Tongue (tissue), 3 donors: ENCODE measurements at places on chromosomes 13 and 19. TPM values are rescaled to one million over a fixed set of nuclear protein-coding genes. Genes with fewer than 3 reads are reported as not detected.

DNA sequence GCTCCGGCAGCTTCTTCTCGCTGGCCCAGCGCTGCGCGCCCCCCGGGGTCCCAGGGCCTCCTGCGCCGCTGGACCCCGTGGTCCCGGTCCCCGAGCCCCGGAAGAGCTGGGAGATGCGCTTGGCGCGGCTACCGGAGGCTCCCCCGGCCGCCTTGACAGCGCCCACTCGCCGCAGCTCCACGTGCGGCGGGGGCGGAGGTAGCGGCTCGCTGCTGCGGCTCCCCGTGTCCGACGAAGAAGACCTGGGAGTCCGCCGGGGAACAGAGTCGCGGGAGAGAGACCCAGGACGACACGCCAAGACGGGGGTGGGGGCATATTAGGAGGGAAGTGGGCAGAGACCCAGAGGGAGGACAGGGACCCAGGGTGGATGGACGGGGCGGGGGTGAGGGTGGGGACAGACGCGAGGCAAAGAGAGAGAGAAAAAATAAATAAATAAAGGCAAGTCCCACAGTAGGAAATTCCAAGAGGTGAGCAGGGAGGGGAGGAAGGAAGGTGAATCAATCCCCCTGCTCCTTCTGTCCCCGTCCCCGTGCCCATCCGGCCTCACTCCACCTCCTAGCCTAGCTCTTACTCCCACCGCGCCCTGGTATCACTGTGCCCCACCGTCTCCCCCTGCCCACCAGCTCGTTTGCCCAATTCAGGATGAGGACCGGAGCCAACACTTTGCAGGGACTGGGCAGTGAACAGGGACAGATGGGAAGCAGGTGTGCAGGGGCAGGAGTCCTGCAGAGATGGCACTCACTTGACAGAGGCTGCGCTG is 826 bp downstream of the RASIP1 start:
- DNase-seq: peak; percentile 60

- peak; percentile 87 for DNase-seq
Measured at GRCh38 chr13:43905435-43906031, 25.8 kb downstream of the LACC1 start.

GRCh38 chr13:24741016-24741662 is 22.8 kb upstream of the RNF17 start:
- DNase-seq: peak; percentile 39

GRCh38 chr19:7902796-7903243 is 857 bp upstream of the MAP2K7 start:
- DNase-seq: no peak

DNA sequence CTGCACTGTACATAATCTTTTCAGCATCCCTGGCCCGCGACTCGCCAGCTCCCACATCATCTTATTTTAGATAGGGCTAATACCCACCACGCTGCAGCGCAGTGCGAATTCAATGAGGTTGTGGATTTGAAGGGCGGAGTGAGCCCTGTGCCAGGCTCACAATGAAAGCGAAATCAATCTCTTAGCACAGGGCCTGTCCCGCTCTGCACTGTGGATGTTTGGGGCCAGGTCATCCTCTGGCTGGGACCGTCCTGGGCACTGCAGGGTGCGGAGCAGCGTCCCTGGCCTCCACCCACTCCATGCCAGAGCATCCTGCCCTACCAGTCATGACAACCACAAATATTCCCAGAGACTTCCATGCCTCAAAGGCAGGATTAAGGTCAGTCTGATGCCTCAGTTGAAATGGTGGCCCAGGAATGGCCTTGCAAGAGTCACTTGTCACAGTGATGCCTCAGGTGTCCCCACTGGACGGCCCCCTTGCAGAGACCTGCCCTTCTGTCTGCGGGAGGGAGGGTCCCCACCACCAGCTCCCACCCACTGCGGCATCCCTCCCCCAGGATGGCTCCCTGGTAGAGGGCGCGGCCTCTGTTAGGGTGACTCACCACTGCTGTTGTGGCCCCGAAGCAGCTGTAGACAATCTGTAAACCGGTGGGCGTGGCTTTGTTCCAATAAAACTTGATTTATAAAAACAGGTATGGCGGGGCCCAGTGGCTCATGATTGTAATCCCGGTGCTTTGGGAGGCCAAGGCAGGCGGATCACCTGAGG is 5.6 kb downstream of the UHRF1 start:
- DNase-seq: no peak

- peak; percentile 51 for DNase-seq
Measured at GRCh38 chr19:10454267-10454666, 33.9 kb downstream of the PDE4A start.

DNA sequence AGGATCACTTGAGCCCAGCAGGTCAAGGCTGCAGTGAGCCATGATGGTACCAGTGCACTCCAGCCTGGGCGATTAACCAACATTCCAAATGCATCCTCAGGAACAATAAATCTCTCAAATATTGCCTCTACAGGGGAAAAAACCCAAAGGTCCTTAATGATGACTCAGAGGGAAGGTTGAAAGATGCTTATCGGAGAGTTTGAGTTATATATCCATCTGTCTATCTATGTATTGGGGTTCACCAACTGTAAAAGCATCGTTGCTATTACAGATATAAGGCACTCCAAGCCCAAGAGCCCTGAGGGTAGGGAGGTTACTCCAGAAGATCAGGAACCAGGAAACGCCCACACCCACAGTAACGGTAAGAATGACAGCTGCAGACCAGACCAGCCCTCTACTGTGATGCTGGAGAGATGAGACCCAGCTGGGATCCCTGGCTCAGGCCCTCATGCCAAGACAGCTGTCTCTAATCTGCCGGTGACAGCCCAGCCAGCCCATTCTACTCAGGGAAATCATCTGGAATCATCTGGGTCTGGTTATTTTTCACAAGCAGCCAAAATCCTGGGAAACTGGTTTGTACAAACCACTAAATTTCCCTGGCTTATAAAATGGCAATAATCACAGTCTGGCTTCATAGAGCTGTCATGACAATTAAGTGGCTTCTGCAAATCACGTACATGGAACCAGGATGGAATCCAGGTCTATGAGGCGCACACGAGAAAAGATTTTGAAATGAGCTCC is 23.8 kb downstream of the TEX101 start:
- DNase-seq: peak; percentile 93

DNA sequence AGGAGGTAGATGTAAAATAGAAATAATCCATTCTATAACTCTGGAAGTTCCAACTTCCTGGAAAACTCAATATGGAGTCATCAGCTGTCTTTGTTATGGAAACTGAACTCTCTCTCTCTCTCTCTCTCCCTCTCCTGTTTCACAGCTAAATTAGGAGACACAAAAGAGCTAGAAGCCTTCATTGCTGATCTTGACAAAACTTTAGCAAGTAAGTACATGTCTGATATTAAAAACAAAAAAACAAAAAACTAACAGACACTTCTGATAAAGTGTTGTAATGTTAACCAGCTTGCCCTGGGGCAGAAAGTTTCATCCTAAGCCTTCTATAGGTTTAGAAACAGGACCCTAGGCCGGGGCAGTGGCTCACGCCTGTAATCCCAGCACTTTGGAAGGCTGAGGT is 11.3 kb downstream of the RGCC start:
- no peak for DNase-seq

GRCh38 chr19:45790942-45791341 is 1.7 kb downstream of the DMWD start:
- DNase-seq: no peak

GRCh38 chr19:10115392-10116084 is 4.0 kb downstream of the P2RY11 start:
- no peak for DNase-seq

- no peak for DNase-seq
Measured at GRCh38 chr13:67416047-67416925, 186.2 kb upstream of the PCDH9 start.

DNA sequence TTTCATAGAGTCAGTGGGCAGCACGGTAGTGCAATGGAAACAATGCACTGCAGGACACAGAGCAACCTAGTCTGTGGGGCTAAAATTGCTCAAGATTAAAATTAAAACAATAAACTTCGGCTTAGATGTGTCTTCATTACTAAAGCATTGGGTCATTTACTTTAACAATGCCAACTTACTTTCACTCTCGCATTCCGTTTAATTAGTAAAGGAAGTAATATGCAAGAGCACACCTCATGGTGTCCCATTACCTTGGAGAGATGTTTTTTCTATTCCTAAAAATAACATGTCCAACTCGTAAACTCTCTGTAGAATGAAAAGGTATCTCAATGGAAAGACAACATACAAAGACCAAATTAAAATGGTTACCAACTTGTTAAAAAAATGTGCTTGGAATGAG is 738.4 kb downstream of the PCDH17 start:
- no peak for DNase-seq

- DNase-seq: no peak
Measured at GRCh38 chr13:41554626-41555386, 97.5 kb downstream of the RGCC start.

- DNase-seq: no peak
Measured at GRCh38 chr13:25729201-25729600, 322.6 kb downstream of the SHISA2 start.

DNA sequence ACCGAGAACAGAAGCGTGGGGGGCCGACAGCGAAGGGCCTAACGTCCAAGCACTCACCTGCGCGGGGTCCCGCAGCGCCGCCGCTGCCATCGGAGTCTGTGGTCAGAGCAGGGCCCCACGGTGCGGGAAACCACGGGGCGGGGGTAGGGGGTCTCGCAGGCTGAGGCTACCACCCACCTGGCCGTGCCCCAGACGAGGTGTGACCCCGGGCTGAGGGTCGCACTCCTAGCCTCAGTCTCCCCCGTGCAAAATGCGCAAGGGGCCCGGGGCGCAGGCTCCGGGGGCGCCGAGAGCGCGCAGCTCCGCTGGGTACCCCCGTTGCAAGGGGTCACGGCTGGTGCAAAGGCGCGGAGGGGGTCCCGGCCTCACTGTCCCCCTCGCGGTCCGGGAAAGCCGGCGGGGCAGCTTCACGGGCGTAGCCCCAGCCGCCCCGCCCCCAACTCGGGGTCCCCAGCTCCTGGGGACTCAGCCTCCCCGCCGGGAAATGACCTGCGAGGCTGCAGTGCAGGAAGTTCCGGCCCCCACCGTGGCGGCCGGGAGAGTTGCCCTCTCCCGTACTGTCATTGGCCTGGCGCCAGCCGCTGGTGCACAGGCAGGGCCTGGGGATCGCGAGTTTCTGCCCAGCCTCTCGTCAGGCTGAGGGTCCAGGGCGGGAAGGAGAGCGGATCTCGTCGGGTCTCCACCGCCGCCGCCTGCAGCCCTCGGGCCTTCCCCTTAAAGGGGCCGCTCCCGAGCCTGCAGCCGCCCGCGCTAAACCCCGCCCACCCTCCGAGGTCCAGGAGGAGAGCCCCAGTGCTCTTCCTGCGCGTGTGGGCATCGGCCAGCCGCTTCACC is at the start of gene ZNF792:
TSS of gene ZNF792 (minus strand) at position 657 of the 834 bp plus-strand sequence. CDS start at position 90, 567 bp downstream.
- DNase-seq: peak; percentile 71

DNA sequence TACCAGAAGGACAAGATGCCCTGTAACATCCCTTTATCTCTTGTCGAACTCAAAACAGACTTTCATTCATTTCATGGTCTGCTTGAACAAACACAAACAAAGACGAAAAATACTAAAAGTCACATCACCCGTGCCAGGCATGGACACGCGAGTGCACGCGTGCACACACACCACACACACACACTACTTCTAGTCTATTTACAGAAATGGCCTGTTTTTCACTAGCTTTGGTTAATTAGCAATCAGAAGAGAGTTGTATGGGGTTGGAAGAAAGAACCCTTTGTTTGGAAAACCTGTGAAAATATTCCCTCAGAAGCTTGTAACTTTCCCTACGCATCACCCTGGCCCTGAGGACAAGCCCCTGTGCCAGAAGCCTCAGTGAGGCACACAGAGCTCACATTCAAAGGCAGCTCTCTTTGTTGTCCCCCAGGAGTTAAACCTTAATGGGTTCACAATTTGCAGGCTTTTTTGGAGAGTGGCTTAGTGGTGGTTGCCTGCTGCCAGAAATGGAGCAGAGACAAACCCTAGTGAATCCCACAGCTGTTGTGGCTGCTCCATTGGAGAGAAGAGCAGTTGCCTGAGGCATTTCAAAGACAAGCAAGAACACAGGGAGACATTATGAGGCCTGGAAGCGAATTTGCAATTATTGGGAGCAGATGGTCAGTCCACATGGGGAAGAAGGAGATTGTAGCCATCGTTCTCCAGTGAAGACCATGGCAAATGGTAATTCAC is 55.9 kb downstream of the STARD13 start:
- peak; percentile 96 for DNase-seq

DNA sequence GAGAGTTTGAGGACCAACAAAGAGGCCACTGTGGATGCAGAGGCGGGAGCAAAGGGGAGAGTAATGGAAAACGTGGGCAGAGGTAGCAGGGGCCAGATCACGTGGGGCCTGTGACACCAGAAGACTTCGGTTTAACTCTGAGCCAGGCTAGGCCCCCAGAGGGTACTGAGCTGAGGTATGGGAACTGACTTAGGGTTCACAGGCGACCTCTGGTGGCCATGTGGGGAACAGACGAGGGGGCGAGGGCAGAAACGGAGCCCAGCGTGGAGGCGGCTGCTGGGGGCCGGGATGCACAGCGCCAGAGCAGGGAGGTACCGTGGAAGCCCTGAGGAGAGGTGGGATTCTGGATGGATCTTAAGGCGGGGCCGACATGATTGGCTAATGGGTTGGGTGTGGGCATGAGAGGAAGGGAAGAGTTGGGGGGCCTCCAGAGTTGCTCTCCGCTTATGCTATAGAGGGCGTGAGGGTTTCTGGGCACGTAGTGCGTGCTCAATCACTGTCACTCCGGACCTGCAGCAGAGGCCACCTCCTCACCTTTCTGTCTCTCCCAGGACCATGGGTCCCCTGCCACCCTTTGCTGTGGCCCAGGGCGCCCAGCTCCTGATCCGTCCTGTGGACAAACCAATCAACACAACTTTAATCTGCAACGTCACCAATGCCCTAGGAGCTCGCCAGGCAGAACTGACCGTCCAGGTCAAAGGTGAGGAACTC is 13.7 kb downstream of the PVR start:
- peak; percentile 75 for DNase-seq

DNA sequence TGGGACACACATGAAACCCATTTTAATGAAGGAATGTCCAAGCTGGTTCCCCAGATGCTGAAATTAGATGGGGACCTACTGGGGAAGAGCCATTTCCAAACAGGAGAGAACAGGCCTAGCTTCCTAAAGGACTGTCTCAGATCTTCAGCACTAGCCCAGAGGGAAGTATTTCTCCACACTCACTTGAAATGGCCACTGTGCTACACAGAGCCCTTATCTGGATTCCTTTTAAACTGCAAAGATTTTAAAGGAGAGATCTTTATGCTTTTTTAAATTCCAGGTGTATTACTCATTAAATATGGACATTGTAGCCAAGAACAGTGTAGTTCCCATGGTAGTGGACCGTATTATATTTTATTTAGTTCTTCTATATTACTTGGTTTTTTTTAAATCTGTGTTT is 255.3 kb downstream of the SHISA2 start:
- DNase-seq: no peak

GRCh38 chr19:54448040-54448773 is 792 bp upstream of the LENG8 start:
- DNase-seq: peak; percentile 72

GRCh38 chr19:34298891-34299520 is 44.7 kb downstream of the GARRE1 start:
- no peak for DNase-seq

- peak; percentile 81 for DNase-seq
Measured at GRCh38 chr19:6740589-6741343, 1.3 kb downstream of the TRIP10 start.

Gene ALKBH6
- total RNA-seq: 10.1 TPM

Gene RFXAP
- 5.3 TPM for total RNA-seq

Gene ACTMAP
- total RNA-seq: 1.3 TPM

Gene FFAR2
- total RNA-seq: 15.6 TPM

Gene CYP4F3
- total RNA-seq: 1.4 TPM

Gene LILRA6
- not detected for total RNA-seq

Gene NPAS1
- total RNA-seq: not detected

Gene PRSS57
- total RNA-seq: 0.82 TPM

Gene ICAM5
- total RNA-seq: not detected

Gene F10
- 21.4 TPM for total RNA-seq

Gene HCN2
- 0.41 TPM for total RNA-seq
